ENCODE measurements at places on chromosomes 3 and 15. TPM values are rescaled to one million over a fixed set of nuclear protein-coding genes. Genes with fewer than 3 reads are reported as not detected.

- H3K4me1 ChIP-seq, result no peaks in the 10 kb centered on the region
- H3K27ac ChIP-seq, result no peak overlapping the region
- H3K4me3 ChIP-seq, result no peak overlapping the region
- DNase-seq, result no peak
Measured at GRCh38 chr3:43629741-43630140, 7.9 kb upstream of the ANO10 start.

DNA sequence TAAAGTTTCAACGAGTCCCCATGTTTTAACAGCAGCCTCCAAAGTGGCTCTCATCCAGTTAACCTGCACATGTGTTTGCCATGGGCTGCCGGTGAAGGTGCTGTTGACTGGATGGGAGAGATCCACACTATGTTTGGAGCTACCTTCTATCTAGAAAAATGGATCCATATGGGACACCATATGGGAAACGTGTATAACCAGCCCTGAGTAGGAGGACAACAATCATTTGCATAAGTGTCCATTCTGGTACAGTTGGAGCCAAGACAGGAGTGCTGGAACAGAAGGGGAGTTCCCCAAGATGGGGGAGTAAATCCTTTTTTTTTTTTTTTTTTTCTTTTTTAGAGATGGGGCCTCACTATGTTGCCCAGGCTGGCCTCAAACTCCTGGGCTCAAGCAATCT lies 36.6 kb downstream of the MKRN2 start:
- no peaks in the 10 kb centered on the region for H3K4me1 ChIP-seq
- no peak overlapping the region for H3K27ac ChIP-seq
- H3K4me3 ChIP-seq, result no peak overlapping the region
- no peak for DNase-seq
- H3K36me3 ChIP-seq, result peaks cover 43% of the 10 kb centered on the region

- no peaks in the 10 kb centered on the region for H3K27me3 ChIP-seq
- DNase-seq, result peak; percentile 48
- H3K4me3 ChIP-seq, result no peak overlapping the region
- peaks cover 15% of the 10 kb centered on the region for H3K4me1 ChIP-seq
Measured at GRCh38 chr3:187062526-187063177, 76.6 kb downstream of the RPL39L start.

DNA sequence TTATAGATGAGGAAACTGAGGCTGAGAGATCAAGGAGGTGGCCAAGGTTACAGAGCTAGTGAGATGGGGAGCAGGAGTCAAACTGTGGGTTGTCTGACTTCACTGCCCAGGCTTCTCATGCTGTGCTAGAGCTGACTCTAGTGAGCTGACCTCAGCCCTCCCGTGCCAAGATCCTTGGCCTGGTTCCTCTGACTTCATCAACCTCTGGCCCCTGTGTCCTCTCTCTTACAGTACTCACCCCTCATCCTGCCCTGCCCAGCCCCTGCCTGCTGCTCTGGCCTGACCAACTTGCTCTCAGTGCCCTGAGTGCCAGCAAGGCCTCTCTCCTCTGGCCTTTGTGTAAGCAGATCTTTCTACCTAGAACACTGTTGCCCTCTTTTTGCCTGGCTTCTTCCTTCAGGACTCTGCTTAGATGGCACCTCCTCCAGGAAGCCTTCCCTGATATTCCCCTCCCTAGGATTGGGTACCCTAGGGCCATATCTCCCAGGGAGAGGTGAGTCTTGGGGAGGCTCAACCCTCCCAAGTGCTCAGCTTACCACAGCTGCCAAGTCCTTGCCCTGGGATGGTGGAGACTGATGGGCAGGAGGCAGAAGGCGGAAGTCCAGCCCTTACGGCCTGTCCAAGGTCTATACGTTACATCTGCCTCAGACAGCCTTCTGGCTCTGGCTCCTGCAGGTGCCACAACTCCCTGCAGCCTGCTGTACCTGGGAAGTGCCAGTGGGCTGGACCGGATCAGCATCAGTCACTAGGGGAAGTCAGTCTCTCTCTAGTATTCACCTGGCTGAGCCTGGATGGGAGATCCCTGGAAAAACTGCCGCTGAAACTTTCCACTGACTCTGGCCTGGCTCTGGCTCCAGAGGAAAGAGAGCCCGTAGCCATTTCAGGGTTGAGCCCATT lies 36.3 kb upstream of the FAM107A start:
- H3K4me3 ChIP-seq, result no peak overlapping the region
- no peaks in the 10 kb centered on the region for H3K4me1 ChIP-seq
- no peak for DNase-seq
- no peaks in the 10 kb centered on the region for H3K36me3 ChIP-seq
- H3K27me3 ChIP-seq, result no peaks in the 10 kb centered on the region

GRCh38 chr3:33758281-33758680 lies 40.1 kb upstream of the PDCD6IP start:
- no peaks in the 10 kb centered on the region for H3K27me3 ChIP-seq
- H3K4me1 ChIP-seq, result no peaks in the 10 kb centered on the region
- H3K36me3 ChIP-seq, result no peaks in the 10 kb centered on the region

DNA sequence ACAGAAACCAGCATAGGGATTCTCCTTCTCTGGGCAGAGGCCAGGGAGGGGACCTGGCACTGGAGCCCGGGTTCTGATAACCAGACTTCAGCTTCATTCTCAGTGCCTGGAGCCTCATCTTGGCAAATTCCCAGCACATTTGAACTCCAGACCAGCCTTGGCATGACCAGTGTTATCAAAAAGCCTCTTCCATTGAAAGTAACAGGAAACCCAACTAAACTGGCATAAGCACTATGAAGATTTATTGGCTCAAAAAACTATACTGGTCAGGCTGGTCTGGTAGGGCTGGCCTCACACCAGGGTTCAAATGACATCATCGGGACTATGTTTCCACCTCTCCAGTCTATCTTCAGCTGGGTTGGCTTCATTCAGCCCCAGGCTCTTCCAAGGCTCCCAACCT lies 48.1 kb upstream of the THUMPD3 start:
- DNase-seq, result no peak
- H3K4me3 ChIP-seq, result no peak overlapping the region
- no peaks in the 10 kb centered on the region for H3K36me3 ChIP-seq
- H3K4me1 ChIP-seq, result peaks cover 9% of the 10 kb centered on the region
- no peaks in the 10 kb centered on the region for H3K27me3 ChIP-seq
- H3K27ac ChIP-seq, result no peak overlapping the region

- no peak for DNase-seq
- no peak overlapping the region for H3K4me3 ChIP-seq
- peak overlapping the region; percentile 55 for H3K27ac ChIP-seq
- no peaks in the 10 kb centered on the region for H3K36me3 ChIP-seq
Measured at GRCh38 chr15:66655511-66655910, 46.5 kb upstream of the SMAD6 start.

DNA sequence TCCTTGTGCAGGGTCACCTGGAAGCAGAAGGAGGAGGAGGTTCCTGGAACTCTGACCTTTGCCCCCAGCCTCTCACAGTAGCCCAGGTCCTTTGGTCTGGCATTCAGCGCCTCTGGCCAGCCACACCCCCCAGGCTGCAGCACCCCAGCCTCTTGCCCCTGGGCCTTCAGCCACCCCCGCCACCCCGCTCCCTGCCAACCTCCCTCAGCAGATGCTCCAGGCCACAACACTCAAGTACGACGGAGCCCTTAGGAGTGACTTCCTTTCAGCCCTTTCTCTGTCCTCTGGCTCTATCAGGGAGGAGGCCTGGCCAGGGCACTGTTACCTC lies 45.2 kb downstream of the GRIP2 start:
- no peak overlapping the region for H3K27ac ChIP-seq
- no peak for DNase-seq
- no peaks in the 10 kb centered on the region for H3K27me3 ChIP-seq
- no peak overlapping the region for H3K4me3 ChIP-seq
- H3K36me3 ChIP-seq, result no peaks in the 10 kb centered on the region

DNA sequence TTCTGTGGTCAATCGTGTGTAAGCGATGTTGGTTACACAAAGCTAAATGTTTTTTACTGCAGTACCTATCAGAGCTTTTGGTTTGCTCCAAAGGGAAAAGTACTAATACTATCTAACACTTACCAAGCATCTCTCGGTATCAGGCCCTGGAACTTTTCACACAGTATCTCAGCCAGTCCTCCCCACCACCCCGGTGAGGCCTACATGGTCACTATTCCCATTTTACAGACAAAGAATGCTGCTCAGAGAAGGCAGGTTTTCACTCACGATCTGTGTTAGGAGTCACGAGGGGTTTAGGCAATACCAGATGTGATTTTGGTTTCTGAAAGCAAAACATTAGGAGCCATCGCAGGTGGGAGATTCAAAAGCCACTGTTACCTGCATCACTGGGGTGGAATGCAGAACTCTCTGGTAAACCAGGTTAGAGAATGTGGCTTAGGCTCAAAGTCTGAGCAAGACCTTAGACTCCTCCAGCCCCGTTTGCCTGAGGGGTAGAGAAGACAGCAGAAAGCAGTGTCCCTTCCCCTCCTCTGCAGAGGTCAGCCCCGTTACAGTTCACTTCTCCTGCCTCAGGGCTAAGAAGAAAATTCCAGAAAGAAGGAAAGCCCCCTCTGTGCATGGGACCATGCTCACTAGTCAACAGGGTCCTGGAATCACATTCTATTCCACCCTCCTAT lies 57.2 kb downstream of the XXYLT1 start:
- no peaks in the 10 kb centered on the region for H3K36me3 ChIP-seq
- no peak overlapping the region for H3K4me3 ChIP-seq
- no peak for DNase-seq
- H3K27me3 ChIP-seq, result no peaks in the 10 kb centered on the region
- H3K4me1 ChIP-seq, result peaks cover 8% of the 10 kb centered on the region

- H3K4me1 ChIP-seq, result no peaks in the 10 kb centered on the region
- no peak overlapping the region for H3K4me3 ChIP-seq
- no peak for DNase-seq
Measured at GRCh38 chr3:13780432-13781176, 99.3 kb downstream of the WNT7A start.

DNA sequence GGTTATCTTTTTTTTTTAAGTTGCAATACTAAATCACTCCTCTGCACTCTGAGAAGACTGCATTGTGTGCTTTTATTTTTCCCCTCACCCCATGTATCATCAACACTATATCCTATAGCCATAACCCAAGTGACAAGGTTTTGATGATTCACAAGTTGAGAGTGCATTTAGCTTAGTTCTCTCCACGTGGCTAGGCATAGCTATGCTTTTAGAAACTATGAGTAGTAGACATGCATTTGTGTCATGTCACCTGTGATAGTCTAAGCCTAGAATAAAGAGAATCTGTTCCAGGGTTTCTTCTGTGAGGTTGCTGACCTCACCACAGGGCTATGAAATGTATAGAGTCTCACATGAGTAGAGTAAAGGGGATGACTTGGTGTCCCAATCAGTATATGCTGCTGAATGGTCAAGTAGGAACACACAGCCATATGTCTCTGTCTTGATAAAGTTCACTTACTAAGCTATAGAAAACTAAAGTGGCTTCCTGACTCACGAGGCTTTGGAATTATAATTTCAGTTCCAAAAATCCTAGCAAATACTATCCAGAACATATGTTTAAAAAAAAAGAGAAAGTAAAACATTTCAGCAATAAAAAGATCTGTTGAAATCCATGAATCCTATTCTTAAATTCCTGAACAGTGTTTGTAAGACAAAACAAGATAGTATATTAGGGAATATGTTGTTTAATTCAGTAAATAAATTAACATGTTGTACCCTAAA lies 206.3 kb downstream of the LSAMP start:
- H3K27me3 ChIP-seq, result no peaks in the 10 kb centered on the region
- no peaks in the 10 kb centered on the region for H3K36me3 ChIP-seq
- DNase-seq, result no peak
- H3K4me3 ChIP-seq, result no peak overlapping the region

GRCh38 chr15:59245559-59245958 lies 38.9 kb downstream of the LDHAL6B start:
- H3K36me3 ChIP-seq, result peaks cover 5% of the 10 kb centered on the region
- no peak for DNase-seq
- H3K27me3 ChIP-seq, result no peaks in the 10 kb centered on the region
- peaks cover 2% of the 10 kb centered on the region for H3K4me1 ChIP-seq

- peak overlapping the region; percentile 66 for H3K27ac ChIP-seq
- peaks cover 2% of the 10 kb centered on the region for H3K4me1 ChIP-seq
- H3K4me3 ChIP-seq, result no peak overlapping the region
- H3K27me3 ChIP-seq, result no peaks in the 10 kb centered on the region
Measured at GRCh38 chr3:43478118-43478785, 143.6 kb downstream of the ANO10 start.

GRCh38 chr3:160150066-160150465 lies 75.2 kb upstream of the C3orf80 start:
- no peaks in the 10 kb centered on the region for H3K4me1 ChIP-seq
- H3K36me3 ChIP-seq, result no peaks in the 10 kb centered on the region
- no peak overlapping the region for H3K4me3 ChIP-seq
- H3K27me3 ChIP-seq, result no peaks in the 10 kb centered on the region

- no peak overlapping the region for H3K27ac ChIP-seq
- H3K27me3 ChIP-seq, result no peaks in the 10 kb centered on the region
- DNase-seq, result no peak
- H3K4me1 ChIP-seq, result peaks cover 8% of the 10 kb centered on the region
- no peak overlapping the region for H3K4me3 ChIP-seq
Measured at GRCh38 chr3:124149771-124150170, 157.8 kb upstream of the ROPN1 start.

GRCh38 chr3:9452417-9452816 lies 55.0 kb downstream of the SETD5 start:
- no peak overlapping the region for H3K4me3 ChIP-seq
- peak; percentile 13 for DNase-seq
- H3K4me1 ChIP-seq, result no peaks in the 10 kb centered on the region
- H3K27ac ChIP-seq, result no peak overlapping the region
- H3K36me3 ChIP-seq, result peaks cover 19% of the 10 kb centered on the region

DNA sequence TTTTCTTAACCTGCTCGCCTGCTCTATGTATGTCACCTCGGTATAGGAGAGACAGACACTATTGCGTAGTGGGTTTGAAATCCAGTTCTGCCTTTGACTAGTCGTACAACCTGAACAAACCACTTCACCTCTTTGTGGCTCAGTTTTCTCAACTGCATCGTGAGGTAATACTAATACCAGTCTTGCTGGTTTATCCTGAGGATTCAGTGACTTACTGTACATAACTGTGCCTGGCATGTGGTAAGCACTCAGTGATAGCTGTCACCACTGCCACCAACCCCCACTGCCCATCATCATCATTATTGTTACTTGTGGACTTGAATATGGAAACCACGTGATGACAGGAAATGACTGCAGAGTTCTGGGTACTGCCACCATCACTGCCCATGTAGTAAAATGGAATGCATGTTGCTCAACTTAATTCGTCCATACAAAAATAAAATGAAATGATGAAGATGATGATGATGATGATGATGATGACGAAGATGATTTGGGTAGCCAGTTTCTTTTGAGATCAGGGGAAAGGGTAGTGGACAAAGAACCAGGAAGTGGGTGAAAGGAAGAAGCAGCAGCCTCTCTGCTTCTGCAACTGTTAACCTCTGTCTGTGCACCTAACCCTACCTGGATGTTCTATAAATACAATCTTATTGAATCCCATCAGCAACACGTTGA lies 228.1 kb downstream of the FEZF2 start:
- H3K27me3 ChIP-seq, result no peaks in the 10 kb centered on the region
- H3K36me3 ChIP-seq, result no peaks in the 10 kb centered on the region
- no peak for DNase-seq
- no peak overlapping the region for H3K4me3 ChIP-seq

- DNase-seq, result no peak
- H3K4me3 ChIP-seq, result no peak overlapping the region
- no peaks in the 10 kb centered on the region for H3K36me3 ChIP-seq
- no peak overlapping the region for H3K27ac ChIP-seq
- no peaks in the 10 kb centered on the region for H3K4me1 ChIP-seq
Measured at GRCh38 chr15:36644191-36644896, 64.9 kb downstream of the CDIN1 start.

The UCN2 gene
- polyA plus RNA-seq, result 0.16 TPM

The IL17RD gene
- 0.25 TPM for polyA plus RNA-seq

The CNOT10 gene
- 14.4 TPM for polyA plus RNA-seq

The TGM4 gene
- polyA plus RNA-seq, result not detected

The FAM107A gene
- polyA plus RNA-seq, result 48.1 TPM

The CKMT1A gene
- polyA plus RNA-seq, result 5.0 TPM

The MYL3 gene
- polyA plus RNA-seq, result 1.9 TPM

The RHCG gene
- polyA plus RNA-seq, result 0.37 TPM

The SLC35G2 gene
- 3.6 TPM for polyA plus RNA-seq

The PRR23E gene
- not detected for polyA plus RNA-seq

The CA12 gene
- polyA plus RNA-seq, result 46.8 TPM

The PODXL2 gene
- 4.6 TPM for polyA plus RNA-seq

The CFAP44 gene
- polyA plus RNA-seq, result 3.7 TPM

All from lung (tissue), 17 donors.